Cardiac muscle cell (in vitro differentiated cells and primary cell): ENCODE measurements at places on chromosomes 1 and 21. TPM values are rescaled to one million over a fixed set of nuclear protein-coding genes. Genes with fewer than 3 reads are reported as not detected.
A peak's percentile ranks its signal among the peaks of the same experiment; 100 is the strongest.

DNA sequence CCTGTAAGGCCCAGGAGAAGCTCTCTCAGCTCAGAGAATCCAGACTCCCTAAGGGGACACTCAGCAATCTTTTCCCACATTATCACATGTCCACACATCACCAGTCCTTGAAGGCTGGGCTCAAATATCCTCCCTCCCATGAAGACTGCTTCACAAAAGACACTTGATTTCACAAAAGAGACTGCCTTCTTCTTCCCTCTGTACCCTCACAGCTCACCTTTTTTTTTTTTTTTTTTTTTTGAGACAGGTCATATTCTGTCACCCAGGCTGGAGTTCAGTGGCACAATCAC lies 1.5 kb downstream of the CD58 start:
- no peak for DNase-seq

DNA sequence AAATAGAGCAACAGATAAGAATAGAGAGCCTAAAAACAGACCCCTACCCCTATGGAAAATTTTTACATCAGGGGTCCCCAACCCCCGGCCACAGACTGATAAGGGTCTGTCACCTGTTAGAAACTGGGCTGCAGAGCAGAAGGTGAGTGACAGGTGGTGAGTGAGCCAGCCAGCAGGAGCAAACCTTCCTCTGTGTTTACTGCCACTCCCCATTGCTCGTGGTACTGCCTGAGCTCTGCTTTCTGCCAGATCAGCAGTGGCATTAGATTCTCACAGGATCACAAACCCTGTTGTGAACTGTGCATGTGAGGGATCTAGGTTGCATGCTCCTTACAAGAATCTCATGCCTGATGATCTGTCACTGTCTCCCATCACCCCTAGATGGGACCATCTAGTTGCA lies 174.1 kb downstream of the FOXD2 start:
- DNase-seq: no peak

DNA sequence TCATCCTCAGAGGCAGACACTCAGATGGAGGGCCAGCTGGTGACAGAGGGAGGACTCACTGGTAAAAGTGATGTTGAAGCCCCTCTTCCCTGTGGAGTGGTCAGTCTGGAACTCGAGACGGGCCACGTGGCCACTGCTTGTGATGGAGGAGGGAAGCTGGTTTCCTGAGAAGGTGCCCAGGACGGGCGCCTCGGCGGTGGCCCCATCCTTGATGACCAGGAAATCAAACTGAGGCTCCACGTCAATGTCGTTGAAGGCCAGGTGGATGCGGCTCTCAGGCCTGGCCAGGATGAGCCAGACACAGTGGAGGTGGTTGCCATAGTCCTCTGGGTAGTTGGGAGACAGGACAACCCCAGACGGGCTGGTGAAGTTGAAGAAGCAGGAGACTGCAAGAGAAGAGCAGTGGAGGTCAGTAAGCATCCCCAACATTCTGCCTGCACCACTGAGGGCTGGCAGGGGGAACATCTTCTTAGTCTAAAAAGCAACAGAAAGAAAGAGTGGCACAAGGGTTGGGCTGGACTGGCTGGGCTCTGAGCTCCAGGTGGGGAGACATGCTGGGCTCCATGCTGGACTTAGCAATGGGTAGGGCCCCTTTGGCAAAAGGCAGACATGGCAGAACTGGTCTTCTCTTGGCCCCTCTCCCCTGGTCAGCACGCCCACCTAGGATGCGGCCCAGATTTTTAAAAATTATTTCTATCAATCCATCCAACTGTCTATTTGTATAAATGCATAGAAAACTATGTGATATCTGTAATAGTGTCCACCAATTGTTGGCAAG lies 120.5 kb upstream of the HMGB4 start:
- no peak for DNase-seq

DNA sequence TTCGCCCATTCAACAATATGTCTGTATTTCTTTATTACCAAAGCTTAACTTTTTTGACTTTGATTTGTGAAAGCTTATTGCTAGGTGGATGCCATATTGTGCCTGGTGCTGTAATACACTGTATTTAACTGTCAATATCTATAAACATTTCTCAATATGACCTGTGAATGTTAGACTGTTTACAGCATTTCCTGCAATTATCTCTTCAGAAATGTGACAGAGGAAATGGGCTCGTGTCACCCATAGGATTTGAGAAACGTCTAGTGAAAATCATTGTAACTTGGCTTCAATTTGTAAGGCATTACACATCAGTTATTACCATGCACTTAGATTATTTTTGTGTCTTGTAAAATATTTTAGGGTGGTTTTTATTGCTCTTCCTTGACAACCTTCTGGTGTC lies 237.8 kb upstream of the ADGRL2 start:
- DNase-seq: no peak

DNA sequence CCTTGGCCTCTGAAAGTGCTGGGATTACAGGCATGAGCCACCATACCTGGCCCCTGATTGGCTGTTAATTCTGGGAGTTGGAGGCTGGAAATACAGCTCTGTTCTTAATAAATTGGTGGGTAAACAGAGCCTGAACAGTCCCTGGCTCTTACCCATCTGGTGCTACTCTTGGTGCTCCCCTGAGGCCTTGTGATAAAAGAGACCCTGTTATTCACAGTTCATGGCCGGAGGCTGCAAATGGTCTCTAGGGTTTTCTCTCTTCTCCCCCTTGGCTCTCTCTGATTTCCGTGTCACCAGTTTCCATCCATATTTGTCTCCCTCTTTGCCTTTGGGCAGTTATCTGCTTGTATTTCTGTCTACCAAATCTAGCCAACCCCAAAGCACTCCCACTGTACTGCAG lies 17.2 kb downstream of the NFASC start:
- DNase-seq: no peak

- DNase-seq: peak; percentile 39
Observed at GRCh38 chr1:243939167-243939848, 89.3 kb upstream of the AKT3 start.

DNA sequence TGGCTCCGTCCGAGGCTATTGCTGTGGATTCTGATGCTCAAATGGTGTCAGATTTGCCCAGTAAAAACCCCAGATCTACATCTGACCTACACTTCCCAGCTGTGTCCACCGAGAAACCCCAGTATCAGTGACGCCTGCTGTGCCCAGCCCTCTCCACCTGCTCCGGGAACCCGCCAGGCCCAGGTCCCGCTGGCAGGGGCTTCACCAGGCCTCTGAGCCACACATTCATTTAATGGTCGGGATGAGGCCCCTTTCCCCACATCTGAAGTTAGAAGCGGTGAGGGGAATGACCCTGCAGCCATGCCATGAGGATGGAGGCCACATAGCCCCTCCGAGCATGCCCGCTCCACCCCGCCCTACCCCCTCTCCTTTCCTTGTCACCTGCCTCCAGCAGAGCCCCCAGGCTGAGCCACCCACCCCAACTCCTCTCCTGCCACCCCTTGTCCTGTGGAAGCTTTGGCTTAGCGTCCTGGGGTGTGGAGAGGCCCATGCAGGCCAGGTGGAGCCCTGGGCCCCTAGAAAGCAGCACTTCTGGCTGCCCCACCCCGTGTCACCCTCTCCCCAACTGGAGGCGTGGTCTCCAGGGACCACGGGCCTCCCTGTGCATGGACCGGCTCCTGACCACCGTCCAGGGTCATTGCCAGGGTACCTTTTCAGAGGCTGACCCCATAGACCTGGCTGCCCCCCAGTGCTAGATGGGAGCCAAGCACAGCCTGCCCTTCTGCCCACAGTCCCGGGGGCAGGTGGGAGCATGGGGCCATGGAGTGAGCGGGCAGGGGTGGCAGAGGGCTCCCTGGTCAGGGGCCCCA lies 8.0 kb downstream of the TNFRSF14 start:
- DNase-seq: no peak

GRCh38 chr1:89989099-89989498 lies 5.8 kb upstream of the ZNF326 start:
- DNase-seq: no peak

- DNase-seq: no peak
Observed at GRCh38 chr1:30165116-30165515, 558.3 kb downstream of the MATN1 start.

GRCh38 chr1:199843861-199844260 lies 183.6 kb upstream of the NR5A2 start:
- no peak for DNase-seq

GRCh38 chr1:212434992-212435391 lies 2.3 kb downstream of the NENF start:
- no peak for DNase-seq

- DNase-seq: no peak
Observed at GRCh38 chr21:44556879-44557278, 1.7 kb downstream of the KRTAP10-3 start.

- DNase-seq: no peak
Observed at GRCh38 chr1:3327389-3327702, 127.1 kb upstream of the ARHGEF16 start.

GRCh38 chr21:45534636-45535331 lies 7.5 kb downstream of the SLC19A1 start:
- DNase-seq: peak; percentile 90

- no peak for DNase-seq
Observed at GRCh38 chr1:245007852-245008251, 143.5 kb upstream of the HNRNPU start.

DNA sequence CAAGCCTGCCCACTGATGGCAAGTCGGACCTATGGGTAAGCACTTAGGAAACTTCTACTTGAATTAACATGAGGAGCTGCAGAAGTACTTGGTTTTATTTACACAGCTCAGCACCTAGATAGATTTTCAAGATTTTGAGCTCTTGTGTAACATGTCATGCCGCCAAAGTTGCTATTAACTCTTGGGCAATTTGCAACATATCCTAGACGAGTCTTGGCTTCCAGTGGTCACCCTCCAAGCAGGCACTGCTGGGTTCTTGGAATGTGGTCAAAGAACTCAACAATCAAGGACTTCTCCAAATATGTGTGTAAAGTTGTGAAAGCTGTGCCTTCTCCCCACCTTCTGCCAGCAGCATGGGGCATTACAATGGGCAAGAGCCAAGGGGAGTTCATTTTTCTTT lies 17.8 kb upstream of the GUCA2B start:
- DNase-seq: no peak

GRCh38 chr1:75444220-75444619 lies 166.7 kb downstream of the SLC44A5 start:
- DNase-seq: no peak

GRCh38 chr1:10975567-10976326 lies 36.7 kb upstream of the TARDBP start:
- no peak for DNase-seq

- DNase-seq: peak; percentile 26
Observed at GRCh38 chr1:2091611-2092604, 41.7 kb downstream of the PRKCZ start.

GRCh38 chr1:60886793-60887331 lies 195.5 kb upstream of the NFIA start:
- peak; percentile 34 for DNase-seq

- no peak for DNase-seq
Observed at GRCh38 chr21:14096172-14096571, 114.6 kb downstream of the LIPI start.

DNA sequence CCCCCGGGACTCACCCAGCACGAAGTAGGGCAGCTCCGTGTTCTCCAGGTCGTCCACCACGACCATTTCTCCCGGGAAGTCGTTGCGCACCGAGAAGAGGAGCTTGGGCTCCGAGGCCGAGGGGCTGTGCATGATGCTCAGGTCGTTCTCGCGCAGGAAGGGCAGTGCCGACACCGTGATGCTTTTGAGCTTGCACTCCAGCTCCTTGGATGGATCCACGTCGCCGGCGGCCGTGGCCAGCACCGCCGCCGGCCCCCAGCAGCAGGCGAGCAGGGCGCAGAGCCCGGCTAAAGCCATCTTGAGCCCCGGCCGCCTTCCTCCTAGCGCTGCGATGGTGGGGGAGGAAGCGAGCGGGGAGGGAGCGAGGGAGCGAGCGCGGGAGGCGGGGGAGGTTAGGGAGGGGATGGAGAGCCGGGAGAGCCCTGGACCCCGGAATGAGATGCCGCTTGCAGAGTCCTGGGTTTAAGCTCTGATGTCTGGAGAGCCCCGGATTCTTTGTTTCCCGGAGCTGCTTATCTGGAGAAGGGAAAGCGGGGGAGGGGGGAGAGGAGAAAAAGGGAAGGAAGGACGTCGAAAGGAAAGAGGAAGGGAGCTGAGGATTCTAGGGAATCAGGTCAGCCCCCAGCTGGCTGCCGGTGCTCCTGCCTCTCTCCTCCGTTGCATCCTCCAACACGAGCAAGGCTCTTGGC lies at the start of gene ASTN1:
ASTN1 (minus strand) TSS at position 333 of the 689 bp plus-strand sequence; CDS start at position 297, 36 bp downstream.
- peak; percentile 55 for DNase-seq

DNA sequence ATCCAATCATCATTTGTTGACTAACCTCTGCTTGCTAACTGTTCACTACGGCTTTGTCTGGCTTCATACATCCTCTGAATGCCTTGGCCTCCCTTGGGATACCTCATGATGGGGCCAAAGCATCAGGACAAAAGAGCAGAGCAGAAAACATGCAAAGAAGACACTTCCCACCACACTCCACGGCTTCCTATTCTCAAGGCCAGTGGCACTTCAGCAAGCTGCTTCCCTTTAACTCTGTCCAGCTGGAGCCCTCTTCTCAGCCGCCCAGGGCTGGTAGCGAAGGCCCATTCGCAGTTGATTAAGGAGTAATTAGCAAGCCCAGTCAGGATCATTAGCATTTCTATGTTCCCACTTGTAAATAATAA lies 224.3 kb upstream of the FGGY start:
- DNase-seq: peak; percentile 22

DNA sequence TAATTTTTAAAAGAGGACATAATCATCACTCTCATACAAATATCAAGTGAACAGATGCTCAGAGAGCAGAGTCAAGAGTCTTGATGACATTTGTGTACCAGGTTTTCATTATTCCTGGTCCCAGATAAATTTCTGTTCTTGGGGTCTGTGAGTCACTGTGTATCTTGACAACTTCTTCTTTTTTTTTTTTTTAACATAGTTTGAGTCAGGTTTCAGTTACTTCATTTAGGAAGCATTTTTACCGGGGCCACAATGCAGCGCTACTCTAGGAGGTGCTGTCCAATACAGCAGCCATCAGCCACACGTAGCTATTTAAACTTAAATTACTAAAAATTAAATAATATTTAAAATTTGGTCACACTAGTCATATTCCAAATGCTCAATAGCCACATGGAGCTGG lies 188.1 kb upstream of the SAMSN1 start:
- DNase-seq: no peak

GRCh38 chr21:40840401-40841125 lies 6.4 kb downstream of the DSCAM start:
- DNase-seq: no peak

The OR2L8 gene
- polyA plus RNA-seq: not detected in 2 replicates

The WNT9A gene
- polyA plus RNA-seq: 0.14 TPM in 1 of 2 replicates, not detected in the other

The NDUFV3 gene
- polyA plus RNA-seq: 47.5 and 55.1 TPM in 2 replicates

The RASSF5 gene
- polyA plus RNA-seq: 40.9 and 42.0 TPM in 2 replicates

The GNAI3 gene
- polyA plus RNA-seq: 7.9 and 9.3 TPM in 2 replicates

The RNU1-4 gene
- 3.8 TPM in 1 of 2 replicates, not detected in the other for polyA plus RNA-seq

The CSMD2 gene
- polyA plus RNA-seq: not detected in 2 replicates

The AUNIP gene
- polyA plus RNA-seq: 4.9 and 5.6 TPM in 2 replicates

The FCRL4 gene
- polyA plus RNA-seq: not detected in 2 replicates

The GPATCH2 gene
- polyA plus RNA-seq: 9.8 and 11.8 TPM in 2 replicates

The ATAD3C gene
- 0.49 and 0.53 TPM in 2 replicates for polyA plus RNA-seq

The GPA33 gene
- polyA plus RNA-seq: 0.07 and 0.35 TPM in 2 replicates

The LIN28A gene
- 3.4 and 5.6 TPM in 2 replicates for polyA plus RNA-seq

The XCL2 gene
- polyA plus RNA-seq: 0.35 TPM in 1 of 2 replicates, not detected in the other
